ENCODE measurements at places on chromosomes 16 and 17. TPM values are rescaled to one million over a fixed set of nuclear protein-coding genes. Genes with fewer than 3 reads are reported as not detected.

DNA sequence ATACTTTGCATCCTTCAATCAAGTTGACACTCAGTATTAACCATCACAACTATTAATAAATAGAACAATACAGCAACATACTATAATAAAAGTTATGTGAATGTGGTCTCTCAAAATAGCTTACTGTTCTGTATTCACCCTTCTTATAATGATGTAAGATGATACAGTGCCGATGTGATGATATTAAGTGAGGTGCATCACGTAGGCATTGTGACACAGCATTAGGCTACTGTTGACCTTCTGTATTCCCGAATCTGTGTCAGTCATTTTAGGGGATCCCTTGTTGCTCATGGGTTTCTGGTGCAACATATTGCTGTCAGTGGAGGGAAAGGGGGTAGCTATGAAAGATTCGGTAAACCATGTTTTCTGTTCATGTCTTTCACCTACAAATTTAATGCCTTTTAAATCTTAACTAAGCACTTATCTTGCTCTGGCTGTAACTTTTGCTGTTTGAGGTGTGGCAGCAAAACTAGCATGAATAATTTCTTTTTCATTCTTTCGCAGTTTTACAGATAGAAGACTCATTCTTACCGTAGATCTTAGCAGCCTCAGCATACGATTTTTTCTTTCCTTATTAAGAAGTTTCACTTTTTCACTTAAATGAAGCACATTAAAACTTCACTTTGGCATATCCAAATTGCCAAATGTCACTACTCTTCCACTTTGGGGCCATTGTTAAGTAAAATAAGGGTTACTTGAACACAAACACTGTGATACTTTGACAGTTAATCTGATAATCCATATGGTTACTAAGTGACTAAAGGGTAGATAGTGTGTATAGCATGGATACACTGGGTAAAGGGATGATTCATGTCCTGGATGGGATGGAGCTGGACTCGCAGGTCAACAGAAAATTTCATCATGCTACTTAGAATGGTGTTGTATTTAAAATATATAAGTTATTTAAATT lies 29.6 kb downstream of the NFAT5 start:
- no peak for DNase-seq

DNA sequence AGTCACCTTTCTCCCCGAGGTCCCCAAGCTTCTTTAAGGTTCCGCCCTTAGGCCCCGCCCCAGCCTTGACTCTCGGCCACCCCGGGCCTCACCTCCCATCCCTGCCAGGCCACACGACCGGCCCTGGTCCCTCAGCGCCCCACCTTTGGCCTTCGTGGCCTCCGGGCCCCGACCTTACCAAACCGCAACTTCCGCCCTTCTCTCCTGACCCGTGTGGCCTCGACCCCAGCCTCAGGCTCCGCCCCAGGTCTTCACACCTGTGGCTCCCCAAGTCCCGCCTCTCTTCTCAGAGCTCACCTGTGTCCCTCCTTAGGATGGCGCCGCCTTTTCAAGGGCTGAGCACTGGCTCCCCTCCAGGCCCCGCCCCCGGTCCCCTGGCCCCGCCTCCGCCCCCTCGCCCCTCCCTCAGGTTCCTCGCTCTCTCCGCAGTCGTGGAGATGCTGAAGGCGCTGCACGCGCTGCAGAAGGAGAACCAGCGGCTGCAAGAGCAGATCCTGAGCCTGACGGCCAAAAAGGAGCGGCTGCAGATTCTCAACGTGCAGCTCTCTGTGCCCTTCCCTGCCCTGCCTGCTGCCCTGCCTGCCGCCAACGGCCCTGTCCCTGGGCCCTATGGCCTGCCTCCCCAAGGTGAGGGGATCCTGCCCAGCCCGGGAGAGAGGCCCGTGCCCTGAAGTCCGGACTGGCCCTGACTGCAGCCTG lies 10.0 kb upstream of the CISD3 start:
- no peak for DNase-seq

DNA sequence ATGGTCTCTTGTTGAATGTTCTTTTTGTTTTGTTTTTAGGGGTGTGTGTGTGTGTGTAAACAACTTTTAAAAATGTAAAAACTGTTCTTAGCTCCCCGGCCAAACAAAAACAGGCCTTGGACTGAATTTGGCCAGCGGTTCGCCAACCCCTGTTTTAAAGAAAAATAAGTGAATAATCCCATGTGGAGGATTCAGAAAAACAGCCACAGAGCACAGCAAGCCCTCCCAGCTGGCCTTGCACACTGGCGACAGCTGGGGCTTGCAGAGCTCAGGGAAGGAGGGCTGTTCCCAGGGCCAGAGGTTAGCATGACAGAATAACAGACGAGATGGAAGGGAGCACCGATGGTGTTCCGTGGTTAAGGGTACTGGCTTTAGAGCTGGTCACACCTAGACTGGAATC lies 39.0 kb downstream of the EMP2 start:
- no peak for DNase-seq

GRCh38 chr17:44076716-44077594 lies 6.4 kb downstream of the G6PC3 start:
- no peak for DNase-seq

- peak; percentile 43 for DNase-seq
Observed at GRCh38 chr17:83128306-83129240, 49.2 kb downstream of the METRNL start.

DNA sequence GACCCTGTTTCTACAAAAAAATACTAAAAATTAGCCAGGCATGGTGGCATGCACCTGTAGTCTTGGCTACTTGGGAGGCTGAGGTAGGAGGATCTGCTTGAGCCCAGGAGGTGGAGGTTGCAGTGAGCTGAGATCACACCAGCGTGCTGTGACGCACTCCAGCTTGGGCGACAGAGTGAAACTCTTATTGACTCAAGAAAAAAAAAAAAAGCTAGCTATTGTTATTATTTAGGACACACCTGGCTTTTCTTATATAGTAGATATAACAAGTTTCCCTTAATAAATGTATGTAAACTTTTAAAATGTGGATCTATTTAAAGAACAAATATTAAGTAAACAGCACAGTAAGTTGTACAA lies 1.8 kb downstream of the RABEP2 start:
- no peak for DNase-seq

- no peak for DNase-seq
Observed at GRCh38 chr17:5975661-5976060, 94.5 kb upstream of the WSCD1 start.

DNA sequence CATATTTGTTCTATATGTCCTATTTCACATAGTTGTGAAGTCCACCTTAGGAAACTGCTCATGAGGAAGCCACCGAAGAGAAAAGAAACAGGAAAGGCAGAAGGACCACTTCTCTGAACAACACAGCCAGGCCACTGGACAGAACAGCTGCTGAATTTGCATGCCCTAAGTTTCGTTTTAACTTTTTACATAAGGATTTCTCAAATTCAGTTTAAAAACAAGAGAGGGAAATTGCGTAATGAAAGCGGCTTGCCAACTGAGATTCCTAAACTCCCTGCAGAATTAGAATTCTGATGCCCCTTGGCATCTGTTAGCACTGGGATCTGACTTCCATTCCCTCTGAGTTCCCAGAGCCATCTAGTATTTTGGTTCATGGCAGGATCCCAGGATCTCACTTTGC lies 5.0 kb upstream of the CCL8 start:
- no peak for DNase-seq

DNA sequence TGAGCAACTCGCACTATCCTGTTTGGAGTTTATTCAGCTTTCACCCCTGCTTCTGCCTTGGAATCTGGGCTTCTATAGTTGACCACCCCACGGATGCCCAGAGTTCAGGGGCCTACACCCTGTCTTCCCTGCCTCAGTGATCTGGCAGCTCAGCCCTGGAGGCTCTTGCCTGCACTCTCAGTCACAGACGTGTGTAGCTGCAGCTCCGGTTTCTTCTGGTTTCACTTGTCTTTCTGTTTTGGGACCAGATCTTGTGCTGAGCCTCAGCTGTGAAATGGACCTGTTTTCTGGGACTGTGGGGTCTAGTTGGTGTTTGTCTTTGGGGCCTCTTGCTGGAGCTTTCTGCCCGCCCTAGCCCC lies 5.8 kb downstream of the GPT2 start:
- DNase-seq: no peak

GCGR gene
- not detected for total RNA-seq

RNF135 gene
- 4.7 TPM for total RNA-seq

FBXW10B gene
- total RNA-seq: 0.48 TPM
